EL (cell line): ENCODE measurements at places on chromosomes 1 and 21.

GRCh38 chr1:52683367-52683940 lies 14.7 kb downstream of the COA7 start:
- no peak for DNase-seq

DNA sequence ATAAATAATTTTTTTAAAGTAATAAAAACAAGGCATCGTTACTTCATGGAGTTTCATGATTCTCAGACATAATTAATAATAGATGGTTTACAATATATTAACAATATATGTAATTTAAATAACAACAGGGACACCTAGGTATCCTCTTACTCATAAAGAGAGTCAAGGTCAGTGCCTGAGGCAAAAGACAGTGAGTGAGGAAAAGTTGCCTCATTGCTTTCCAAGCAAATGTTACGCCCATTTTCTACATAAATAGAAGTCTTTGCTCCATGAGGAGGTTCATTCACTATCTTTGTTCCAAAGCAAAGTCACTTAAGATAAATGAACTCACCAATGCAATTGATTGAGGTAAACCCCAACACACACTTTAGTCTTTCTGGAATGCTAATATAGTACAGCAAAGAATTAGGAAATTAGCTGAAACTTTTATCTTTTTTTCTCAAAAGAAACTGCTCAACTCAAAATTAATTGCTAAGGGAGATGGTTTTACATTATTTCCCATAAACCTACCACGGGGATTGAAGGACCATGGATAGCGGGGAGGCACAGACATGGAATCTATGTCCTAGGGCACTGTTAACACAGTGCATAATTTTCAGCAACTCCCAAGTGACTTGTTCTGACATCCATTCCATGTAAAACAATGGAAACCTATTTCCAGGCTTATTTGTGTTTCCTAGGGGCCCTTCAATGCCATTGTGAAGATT lies 19.6 kb downstream of the BCL9 start:
- no peak for DNase-seq

DNA sequence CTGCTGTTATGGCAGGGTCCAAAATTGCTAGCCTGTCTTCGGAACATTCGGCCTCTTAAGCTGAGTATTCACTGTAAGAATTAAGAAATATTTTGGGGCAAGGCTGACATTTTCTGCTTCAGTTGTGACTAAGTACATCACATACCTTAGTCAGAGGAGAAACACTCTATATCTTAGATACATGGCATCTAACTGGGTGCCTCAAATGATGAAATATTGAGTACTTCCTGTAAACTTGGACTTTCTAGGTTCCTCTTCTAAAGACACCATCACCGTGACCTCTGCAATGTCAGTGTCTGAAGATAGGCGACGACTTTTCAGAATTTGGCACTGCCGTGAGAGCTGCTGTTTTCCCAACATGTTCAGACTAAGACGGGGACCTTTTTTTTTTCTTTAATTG lies 65.6 kb downstream of the PCBP3 start:
- no peak for DNase-seq

GRCh38 chr1:233293556-233294446 lies 1.7 kb downstream of the PCNX2 start:
- DNase-seq, result no peak

- peak; percentile 90 for DNase-seq
Measured at GRCh38 chr1:115829023-115829674, 11.8 kb downstream of the NHLH2 start.

DNA sequence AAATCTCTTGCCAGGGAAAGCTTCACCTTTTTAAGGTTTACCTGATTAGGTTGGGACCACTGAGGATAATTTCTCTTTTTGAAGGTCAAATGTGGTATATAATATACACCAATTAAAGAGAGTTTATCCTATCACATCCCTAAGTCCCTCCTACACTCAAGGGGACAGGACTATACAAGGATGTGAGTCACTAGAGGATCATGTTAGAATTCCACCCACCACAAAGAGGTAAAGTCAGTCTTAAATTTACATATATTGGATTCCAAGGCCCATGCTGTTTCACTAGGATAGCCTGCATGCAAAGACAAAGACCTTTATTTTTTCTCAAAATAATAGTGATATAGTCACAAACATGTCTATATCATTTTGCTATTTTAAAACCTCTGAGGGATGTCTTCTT lies 164.4 kb downstream of the GIPC2 start:
- peak; percentile 38 for DNase-seq

DNA sequence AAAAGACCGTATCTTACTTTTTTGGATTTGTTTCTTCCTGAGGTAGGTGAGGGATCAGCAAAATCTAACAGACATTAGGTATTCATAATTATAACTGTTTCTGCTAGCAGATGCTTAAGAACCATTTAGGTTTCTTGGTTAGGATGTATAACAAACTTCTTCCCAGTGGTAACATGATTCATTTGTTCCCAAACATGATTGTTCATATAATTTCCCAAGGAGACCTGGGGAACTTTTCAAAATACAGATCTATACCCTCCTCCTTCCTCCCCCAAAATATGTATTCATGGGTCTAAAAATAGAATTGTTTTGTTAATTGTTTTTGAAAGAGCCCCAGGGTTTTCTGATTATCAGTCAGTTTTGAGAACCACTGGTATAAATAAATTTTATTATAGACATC lies 228.2 kb downstream of the COP1 start:
- no peak for DNase-seq
